GM10248 (cell line): ENCODE measurements at places on chromosomes 7 and 10.

- DNase-seq: no peak
Measured at GRCh38 chr10:21445163-21445562, 80.3 kb downstream of the SKIDA1 start.

GRCh38 chr7:149850007-149850594 lies 11.9 kb downstream of the ZNF862 start:
- no peak for DNase-seq

DNA sequence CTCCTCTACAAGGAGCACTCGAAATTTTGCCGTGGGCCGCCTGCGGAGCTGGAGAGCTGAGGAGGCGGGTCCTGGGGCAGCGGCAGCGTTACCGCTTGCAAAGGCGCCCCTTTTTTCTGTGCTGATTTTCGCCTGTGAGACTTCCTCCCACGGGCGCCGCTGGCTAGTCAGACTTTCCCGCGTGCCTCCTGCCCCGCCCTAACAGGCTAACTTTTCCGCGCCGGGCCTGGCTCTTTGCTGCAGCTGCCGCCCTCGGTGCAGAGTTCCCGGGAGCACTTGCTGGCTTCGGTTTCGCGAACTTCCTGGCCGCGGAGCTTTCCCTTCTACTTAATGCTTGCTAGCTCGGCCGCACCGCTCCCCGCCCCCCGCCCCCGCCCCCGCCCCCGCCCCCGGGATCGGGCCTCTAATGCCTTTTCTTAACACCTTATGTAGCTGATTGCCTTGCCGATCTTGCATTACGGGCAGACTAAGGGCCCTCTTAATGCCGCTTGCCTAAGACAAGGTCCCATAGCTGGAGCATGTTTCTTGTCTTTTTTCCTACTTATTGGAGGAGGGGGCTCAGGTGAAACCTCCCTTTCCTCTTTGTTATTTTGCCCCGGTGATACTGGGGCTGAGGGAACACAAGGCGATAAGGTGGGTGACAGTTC lies 37.9 kb upstream of the RASGEF1A start:
- peak; percentile 54 for DNase-seq

DNA sequence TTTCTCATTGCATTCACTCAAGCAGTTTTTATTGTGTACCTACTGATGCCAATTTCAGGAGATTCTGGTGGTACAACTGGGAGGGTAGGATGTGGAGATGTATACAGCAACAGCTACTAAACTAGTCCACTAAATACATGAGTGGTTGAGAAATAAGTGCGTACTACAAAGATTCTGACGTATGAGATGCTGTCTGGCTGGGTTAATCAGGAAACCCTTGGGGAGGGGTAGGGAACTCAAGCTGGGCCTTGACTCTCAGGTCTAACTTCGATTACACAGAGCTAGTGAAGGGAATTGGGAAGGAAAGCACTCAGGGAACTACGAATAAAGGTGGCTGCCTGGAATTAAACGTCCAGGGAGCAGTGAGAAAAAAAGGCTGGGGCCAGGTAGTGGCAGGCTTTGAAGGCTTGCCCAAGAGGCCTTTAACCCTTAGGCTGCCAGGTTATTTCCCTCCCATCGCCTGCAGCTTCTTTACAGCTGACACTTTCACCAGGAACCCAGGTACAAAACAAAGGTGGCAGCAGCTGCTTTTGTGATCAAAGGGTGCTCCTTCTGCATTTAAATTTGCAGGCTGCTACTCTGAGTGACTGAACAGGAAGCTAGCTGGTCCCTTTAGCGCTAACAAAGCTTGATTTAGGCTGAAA lies 3.2 kb downstream of the MMS19 start:
- no peak for DNase-seq

GRCh38 chr10:13729586-13730305 lies 143.0 kb downstream of the PRPF18 start:
- DNase-seq: no peak

- DNase-seq: no peak
Measured at GRCh38 chr10:117553142-117553814, 10.7 kb downstream of the EMX2 start.

GRCh38 chr10:83982812-83983211 lies 156.5 kb upstream of the GHITM start:
- DNase-seq: no peak

DNA sequence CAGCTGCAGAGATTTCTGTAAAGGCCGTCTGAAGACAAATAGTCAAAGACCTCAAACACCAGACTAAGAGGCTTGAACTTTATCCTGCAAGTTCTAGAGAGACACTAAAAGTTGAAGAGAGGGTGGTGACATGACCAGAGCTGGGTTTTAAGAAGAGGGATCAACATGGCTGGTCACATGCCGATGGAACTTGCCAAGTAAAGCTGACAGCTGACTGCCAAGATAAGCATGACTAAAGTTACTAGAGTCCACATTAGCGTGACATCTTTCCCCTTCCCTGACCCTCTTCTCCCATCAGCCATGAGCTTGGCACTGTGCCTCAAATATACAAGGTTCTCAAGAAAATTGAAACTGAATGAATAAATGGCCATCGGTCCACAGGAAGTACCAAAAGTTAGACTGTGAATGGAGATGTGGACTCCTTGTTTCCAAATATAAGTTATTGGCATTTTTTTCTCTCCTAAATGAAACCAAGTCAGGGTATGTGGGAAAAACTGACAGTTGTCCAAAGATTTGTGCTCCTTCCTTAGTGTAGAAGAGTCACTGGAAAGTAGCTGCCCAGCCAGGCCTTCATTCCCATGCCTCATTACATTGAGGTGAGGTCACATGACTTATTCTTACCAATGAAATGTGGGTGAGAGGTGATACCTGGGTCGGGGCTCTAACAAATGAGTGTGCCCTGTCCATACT lies 24.5 kb downstream of the XPNPEP1 start:
- DNase-seq: no peak

- DNase-seq: no peak
Measured at GRCh38 chr10:90111671-90112070, 410.3 kb downstream of the KIF20B start.

DNA sequence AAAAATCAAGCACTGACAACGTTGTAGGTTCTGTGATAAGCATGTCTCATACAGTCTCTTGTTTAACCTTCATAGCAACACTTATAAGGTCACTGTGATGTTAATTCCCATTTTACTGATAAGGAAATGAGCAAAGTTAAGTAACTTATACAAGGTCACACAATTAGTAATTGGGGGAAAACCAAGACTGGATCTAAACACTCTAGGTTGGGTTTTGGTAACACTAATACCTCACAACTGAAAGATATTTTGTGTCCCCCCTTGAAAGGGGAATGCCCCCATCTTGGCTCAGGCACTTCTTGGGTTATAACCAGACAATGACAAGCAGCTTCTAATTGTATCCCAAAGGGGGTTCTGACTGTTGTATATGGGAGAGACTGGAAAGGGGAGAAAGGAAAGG lies 36.0 kb upstream of the ABCB4 start:
- DNase-seq: no peak

GRCh38 chr10:30788307-30788706 lies 158.8 kb upstream of the LYZL2 start:
- no peak for DNase-seq

GRCh38 chr10:78313048-78313381 lies 279.4 kb downstream of the RPS24 start:
- DNase-seq: no peak

- DNase-seq: no peak
Measured at GRCh38 chr7:85164376-85164775, 22.5 kb downstream of the SEMA3D start.

- no peak for DNase-seq
Measured at GRCh38 chr10:116103668-116104067, 169.3 kb downstream of the GFRA1 start.

DNA sequence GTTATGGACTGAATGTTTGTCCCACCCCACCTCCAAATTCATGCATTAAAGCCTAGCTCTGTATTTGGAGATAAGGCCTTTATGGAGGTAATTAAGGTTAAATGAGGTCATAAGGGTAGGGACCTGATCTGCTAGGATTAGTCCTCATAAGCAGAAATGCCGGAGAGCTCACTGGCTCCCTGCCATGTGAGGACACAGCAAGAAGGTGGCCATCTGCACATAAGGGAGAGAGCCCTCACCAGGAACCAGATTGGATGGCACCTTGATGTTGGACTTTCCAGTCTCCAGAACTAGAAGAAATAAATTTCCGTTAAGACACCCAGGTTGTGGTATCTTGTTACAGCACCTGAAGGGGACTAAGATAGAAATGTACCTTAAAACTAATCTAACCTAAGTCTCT lies 816.1 kb upstream of the C7orf33 start:
- DNase-seq: no peak

DNA sequence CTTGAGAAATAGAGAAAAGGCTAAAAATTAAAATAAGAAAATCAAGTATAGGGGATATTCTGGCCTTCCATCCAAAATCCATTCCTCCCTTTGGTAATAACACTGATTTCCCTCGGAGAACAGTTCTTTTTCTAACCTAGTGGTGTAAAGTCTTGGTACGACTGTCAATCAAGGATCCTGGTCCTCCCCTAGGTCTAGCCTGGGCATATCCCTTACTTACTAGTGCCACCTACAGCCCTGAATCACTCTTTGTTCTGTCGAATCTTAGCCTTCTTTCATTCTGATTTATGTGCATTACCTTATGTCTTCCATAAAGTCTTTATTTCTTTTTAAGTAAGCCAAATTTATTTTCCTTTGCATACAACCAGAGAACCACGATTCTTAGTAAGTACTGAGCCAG lies 298.7 kb upstream of the LRRTM3 start:
- no peak for DNase-seq

DNA sequence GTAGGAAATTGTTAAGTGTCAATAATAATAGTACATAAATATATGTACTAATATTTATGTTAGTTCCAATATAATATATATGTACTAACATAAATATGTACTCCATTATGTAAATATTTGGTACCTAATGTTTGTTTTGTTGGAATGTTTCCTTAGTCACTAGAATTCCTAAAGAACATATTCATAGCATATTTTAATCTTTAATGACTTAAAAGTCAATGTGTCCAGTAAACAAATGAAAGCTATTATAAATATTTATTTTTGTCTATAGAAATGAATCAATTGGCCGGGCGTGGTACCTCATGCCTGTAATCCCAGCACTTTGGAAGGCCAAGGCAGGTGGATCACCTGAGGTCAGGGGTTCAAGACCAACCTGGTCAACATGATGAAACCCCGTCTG lies 153.6 kb downstream of the GPR158 start:
- no peak for DNase-seq

GRCh38 chr10:16521311-16522016 lies at the start of gene C1QL3:
Gene C1QL3 (minus strand): TSS chr10:16521879. CDS start chr10:16521065, 814 bp downstream.
- DNase-seq: peak; percentile 49

GRCh38 chr7:70459546-70459945 lies 672.4 kb upstream of the GALNT17 start:
- no peak for DNase-seq

- DNase-seq: no peak
Measured at GRCh38 chr7:18913106-18913505, 204.3 kb downstream of the TWIST1 start.

GRCh38 chr7:1934756-1935155 lies 264.7 kb downstream of the ELFN1 start:
- DNase-seq: no peak

- DNase-seq: peak; percentile 41
Measured at GRCh38 chr10:114498413-114499111, 94.3 kb upstream of the AFAP1L2 start.

- no peak for DNase-seq
Measured at GRCh38 chr7:50305583-50306493, 1.3 kb downstream of the IKZF1 start.

DNA sequence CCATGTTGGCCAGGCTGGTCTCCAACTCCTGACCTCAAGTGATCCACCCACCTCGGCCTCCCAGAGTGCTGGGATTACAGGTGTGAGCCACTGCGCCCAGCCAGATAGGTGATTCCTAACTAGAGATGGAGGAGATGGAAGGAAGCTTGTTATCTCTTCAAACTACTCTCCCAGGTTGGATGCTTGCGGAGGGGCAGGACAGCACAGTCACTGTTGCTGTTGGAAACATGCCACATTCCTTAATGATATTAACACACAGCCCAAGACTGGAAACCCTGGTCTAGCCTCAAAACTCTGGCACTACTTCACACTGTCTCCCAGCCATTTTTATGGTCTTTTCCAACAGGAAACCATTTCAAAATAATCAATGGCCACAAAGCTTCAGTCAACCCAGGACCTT lies 468.8 kb upstream of the NRP1 start:
- DNase-seq: no peak

DNA sequence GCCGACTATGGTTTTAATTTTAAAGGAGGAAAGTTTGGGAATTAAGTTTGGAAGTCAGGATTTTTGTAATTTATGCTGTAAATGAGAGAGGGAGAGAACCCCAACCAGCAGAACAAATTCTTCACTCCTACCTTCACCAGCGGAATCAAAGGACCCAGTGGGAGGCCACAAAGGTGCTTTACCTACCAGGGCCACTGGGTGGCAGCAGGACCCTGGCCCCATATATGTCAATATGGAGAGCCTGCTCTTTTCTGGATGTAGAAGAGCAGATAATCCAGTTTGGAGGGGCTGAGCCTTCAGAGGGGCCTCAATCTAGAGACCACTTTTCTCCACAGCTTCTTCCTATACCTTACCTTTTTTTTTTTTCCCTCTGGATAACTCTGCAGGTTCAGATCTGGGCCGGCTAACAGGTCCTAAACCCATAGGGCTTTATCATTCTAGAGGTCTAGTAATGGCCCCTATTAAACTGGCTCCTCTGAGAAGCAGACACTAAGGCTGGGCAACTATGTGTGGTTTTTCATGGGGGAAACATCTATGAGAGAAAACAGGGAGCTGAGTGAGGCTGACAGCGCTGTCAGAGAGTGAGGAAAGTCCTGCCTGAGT lies 8.5 kb upstream of the SCD start:
- peak; percentile 81 for DNase-seq
